ENCODE measurements at places on chromosomes 1 and 21. TPM values are rescaled to one million over a fixed set of nuclear protein-coding genes. Genes with fewer than 3 reads are reported as not detected.

GRCh38 chr1:226066415-226067078, 4.0 kb downstream of the H3-3A start:
- no peaks in the 10 kb centered on the region for H3K36me3 ChIP-seq
- H3K27me3 ChIP-seq = no peaks in the 10 kb centered on the region
- no peak for DNase-seq
- peaks cover 33% of the 10 kb centered on the region for H3K4me1 ChIP-seq

The TAF1A gene
- total RNA-seq = 4.1 TPM

The LRRC38 gene
- total RNA-seq = not detected

- no peaks in the 10 kb centered on the region for H3K27me3 ChIP-seq
- no peak for DNase-seq
- no peak overlapping the region for H3K4me3 ChIP-seq
- H3K4me1 ChIP-seq = no peaks in the 10 kb centered on the region
Measured at GRCh38 chr1:48105165-48105564, 108.0 kb upstream of the TRABD2B start.

- H3K4me1 ChIP-seq = peaks cover 1% of the 10 kb centered on the region
- H3K36me3 ChIP-seq = peaks cover 24% of the 10 kb centered on the region
- no peaks in the 10 kb centered on the region for H3K27me3 ChIP-seq
- H3K27ac ChIP-seq = no peak overlapping the region
- peak; percentile 27 for DNase-seq
Measured at GRCh38 chr21:44862869-44863685, 10.4 kb downstream of the PTTG1IP start.
